ENCODE measurements at places on chromosomes 11 and 22. TPM values are rescaled to one million over a fixed set of nuclear protein-coding genes. Genes with fewer than 3 reads are reported as not detected.

The MMP11 gene
- total RNA-seq, result 1.5 TPM

The TMEM86A gene
- 4.6 TPM for total RNA-seq

The SLC22A8 gene
- not detected for total RNA-seq

The DGAT2 gene
- 24.0 TPM for total RNA-seq

The OR8H3 gene
- total RNA-seq, result not detected

The TRIM48 gene
- not detected for total RNA-seq

The FAM83F gene
- 33.0 TPM for total RNA-seq

Measured in ureter (tissue), 1 donor.